ENCODE measurements at places on chromosomes 13 and 19.

DNA sequence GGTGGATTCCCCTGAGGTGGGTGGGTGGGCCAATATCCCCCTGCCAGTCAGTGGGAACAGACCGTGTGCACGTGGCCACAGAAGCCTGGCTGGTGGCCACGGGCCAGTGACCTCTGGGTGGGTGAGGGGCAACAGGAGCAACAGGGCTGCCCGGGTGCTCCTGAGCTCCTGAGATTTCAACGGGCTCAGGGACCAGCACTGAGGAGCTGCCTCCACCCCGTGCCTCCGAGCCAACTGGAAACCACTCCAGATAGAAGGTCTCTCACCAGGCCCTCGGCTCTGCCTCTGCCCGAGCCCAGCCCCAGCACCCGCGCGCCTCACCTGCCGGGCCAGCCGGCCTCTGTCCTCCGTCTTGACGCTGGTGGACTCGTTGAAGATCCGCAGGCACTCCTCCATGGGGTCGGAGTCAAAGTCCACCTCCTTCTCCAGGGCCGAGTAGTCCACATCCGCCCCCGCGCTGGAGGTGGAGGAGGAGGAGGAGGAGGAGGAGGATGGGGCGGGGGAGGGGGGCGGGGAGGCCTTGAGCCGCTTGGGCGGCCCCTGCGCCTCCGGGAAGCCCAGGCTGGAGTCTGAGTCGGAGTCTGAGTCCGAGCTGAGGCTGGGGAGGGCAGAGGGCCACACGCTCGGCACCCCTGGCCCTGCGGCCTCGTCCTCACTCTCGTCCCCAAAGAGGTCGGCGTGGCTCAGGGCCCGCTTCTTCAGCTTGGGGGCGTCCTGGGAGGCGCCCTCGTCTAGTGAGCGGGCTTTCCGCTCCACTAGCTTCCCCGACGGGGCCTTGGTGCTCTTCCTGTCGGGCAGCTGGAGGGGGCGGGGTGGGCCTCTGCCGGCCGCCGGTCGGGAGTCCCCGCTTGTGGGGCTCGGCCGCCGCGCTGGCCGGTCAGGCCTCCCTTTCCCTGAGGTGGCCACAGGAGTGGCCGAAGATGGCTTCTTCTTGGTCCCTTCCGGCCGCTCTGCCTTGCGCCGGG is 14.8 kb upstream of the ATP8B3 start:
- no peak for DNase-seq

- no peak for DNase-seq
Measured at GRCh38 chr19:7145494-7145893, 76.0 kb downstream of the ZNF557 start.

- no peak for DNase-seq
Measured at GRCh38 chr13:75908141-75908540, 272.0 kb downstream of the LMO7 start.

DNA sequence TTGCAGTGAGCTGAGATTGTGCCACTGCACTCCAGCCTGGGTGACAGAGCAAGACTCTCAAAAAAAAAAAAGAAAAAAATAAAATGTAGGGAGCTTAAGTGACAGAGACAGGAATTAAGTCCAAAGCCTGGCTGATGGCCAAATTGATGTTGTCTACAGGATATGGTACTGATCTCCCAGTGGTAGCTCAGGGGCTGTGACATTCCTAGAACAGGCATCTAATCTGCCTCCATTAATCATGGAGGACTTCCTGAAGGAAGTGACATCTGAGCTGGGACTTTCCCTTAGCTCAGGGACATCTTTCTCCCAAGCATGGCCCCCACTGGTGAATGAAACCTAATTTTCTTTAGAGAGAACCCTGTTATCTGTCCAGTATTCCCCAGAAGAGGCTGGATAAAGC is 11.4 kb upstream of the EDDM13 start:
- DNase-seq, result no peak

- DNase-seq, result no peak
Measured at GRCh38 chr19:56712611-56713276, 41.2 kb upstream of the ZNF835 start.

Data from activated CD4-positive, alpha-beta T cell treated with anti-CD3 and anti-CD28 coated beads, Interleukin-2, amount 50 U/mL, for 48 hours (primary cell).